ENCODE measurements at places on chromosomes 11 and 22. TPM values are rescaled to one million over a fixed set of nuclear protein-coding genes. Genes with fewer than 3 reads are reported as not detected.

Gene MS4A6E
- total RNA-seq: not detected

- no peak overlapping the region for H3K27ac ChIP-seq
- DNase-seq: no peak
- no peaks in the 10 kb centered on the region for H3K4me1 ChIP-seq
- H3K36me3 ChIP-seq: no peaks in the 10 kb centered on the region
- peaks cover 63% of the 10 kb centered on the region for H3K27me3 ChIP-seq
- H3K4me3 ChIP-seq: no peak overlapping the region
Observed at GRCh38 chr11:75163921-75164849, 13.3 kb downstream of the SLCO2B1 start.

Gene IFT27
- 22.2 TPM for total RNA-seq

Gene CAPN5
- total RNA-seq: 32.7 TPM

DNA sequence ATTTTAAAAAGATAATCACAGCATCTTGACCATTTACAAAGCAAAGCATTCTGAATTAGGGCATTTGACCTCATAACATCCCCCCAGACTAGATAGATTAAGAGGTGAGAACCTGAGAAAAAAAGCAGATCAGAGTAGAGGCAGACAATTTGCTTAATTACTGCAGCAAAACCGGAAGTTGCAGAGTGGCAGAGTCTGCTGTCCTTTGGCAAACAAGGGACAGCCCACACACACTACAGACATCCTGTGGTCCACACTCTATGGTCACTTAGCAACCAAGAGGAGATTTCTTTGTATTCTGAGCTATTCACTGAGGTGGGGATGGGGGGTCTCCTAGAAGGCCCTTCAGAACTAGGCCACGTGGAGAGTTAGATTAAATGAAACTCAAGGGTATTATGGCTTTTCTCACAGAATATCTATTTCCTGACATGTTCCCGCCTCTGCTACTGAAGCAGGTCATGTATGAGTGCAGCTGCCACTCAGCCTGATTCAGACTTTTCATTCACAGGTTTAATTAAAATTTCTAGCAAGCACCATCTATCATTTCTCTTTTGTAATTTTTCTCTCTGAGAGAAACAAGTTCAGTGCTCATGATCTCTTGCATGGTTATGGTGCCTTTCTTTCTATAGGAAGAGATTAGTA lies 48.5 kb downstream of the SVIP start:
- no peaks in the 10 kb centered on the region for H3K4me1 ChIP-seq
- no peaks in the 10 kb centered on the region for H3K36me3 ChIP-seq
- no peaks in the 10 kb centered on the region for H3K27me3 ChIP-seq
- H3K27ac ChIP-seq: no peak overlapping the region
- no peak for DNase-seq
- H3K4me3 ChIP-seq: no peak overlapping the region

Gene MS4A4A
- not detected for total RNA-seq
